Neural crest cell (in vitro differentiated cells): ENCODE measurements at places on chromosomes 12 and 14. TPM values are rescaled to one million over a fixed set of nuclear protein-coding genes. Genes with fewer than 3 reads are reported as not detected.

TTC6 gene
- total RNA-seq, result 0.40 TPM in 1 of 2 replicates, not detected in the other

TTC7B gene
- 54.8 and 56.4 TPM in 2 replicates for total RNA-seq

GRIN2B gene
- total RNA-seq, result 1.0 and 1.1 TPM in 2 replicates

GRCh38 chr12:75578546-75578945, 67.1 kb upstream of the KRR1 start:
- H3K27me3 ChIP-seq, result no peaks in the 10 kb centered on the region
- no peaks in the 10 kb centered on the region for H3K36me3 ChIP-seq
- no peaks in the 10 kb centered on the region for H3K4me1 ChIP-seq

DNA sequence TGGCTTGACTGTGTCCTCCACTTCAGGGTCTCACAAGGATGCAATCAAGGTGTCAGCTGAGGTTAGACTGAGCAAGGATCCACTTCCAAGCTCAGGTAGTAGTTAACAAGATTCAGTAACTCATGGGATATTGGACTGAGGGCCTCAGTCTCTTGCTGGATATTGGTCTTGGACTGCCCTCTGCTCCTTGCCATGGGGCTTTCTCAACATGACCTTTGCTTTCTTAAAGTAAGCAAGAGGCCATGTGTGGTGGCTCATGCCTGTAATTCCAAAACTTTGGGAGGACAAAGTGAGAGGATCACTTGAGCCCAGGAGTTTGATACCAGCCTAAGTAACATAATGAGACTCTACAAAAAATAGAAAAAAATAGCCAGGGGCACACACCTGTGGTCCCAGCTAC, 231.3 kb upstream of the AMIGO2 start:
- no peaks in the 10 kb centered on the region for H3K4me1 ChIP-seq
- no peaks in the 10 kb centered on the region for H3K27me3 ChIP-seq
- no peak overlapping the region for H3K4me3 ChIP-seq
- H3K36me3 ChIP-seq, result no peaks in the 10 kb centered on the region

DNA sequence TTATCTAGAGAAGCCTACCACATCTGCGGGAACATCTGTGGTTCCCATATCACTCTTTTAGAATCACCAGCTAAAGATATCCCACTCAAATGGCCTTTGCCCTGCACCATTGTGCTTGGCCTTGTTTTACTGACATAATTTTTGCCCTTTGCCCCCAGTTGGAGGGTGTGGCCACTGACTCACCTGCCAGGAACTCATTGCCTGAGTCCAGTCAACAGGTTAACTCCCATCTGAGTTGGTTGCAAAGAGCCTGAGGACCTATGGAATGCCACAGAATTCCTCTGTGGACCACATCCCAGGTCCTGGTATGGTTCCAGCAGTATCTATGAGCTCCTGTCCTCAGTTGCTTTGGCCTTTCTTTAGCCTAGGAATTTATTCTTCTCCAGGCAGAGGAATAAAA, 55.7 kb upstream of the PTGR2 start:
- H3K4me3 ChIP-seq, result no peak overlapping the region
- H3K36me3 ChIP-seq, result no peaks in the 10 kb centered on the region
- no peak for DNase-seq
- no peak overlapping the region for H3K27ac ChIP-seq

DNA sequence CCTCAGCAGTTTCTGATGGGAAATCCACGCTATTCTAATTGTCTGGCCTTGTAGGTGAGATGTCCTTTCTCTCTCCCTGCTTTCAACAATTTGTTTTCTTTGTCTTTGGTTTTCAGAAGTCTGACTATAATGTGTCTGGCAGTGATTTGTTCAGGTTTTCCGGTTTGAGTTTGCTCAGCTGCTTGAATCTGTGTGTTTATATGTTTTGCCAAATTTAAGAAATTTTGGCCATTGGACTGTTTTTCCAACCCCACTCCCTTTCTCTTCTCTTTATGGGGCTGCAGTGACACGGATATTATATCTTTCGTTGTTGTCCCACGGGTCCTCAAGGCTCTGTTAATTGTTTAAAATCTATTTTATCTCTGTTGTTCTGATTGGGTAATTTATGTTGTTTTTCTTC, 105.0 kb downstream of the ADGRD1 start:
- no peak for DNase-seq
- H3K36me3 ChIP-seq, result no peaks in the 10 kb centered on the region
- no peaks in the 10 kb centered on the region for H3K27me3 ChIP-seq
- H3K27ac ChIP-seq, result no peak overlapping the region

- peak overlapping the region; percentile 70 for H3K4me3 ChIP-seq
- no peak overlapping the region for H3K27ac ChIP-seq
- no peaks in the 10 kb centered on the region for H3K27me3 ChIP-seq
- no peak for DNase-seq
- H3K36me3 ChIP-seq, result peaks cover 13% of the 10 kb centered on the region
- peaks cover 36% of the 10 kb centered on the region for H3K4me1 ChIP-seq
Measured at GRCh38 chr14:49623941-49624839, 3.6 kb downstream of the MGAT2 start.

DNA sequence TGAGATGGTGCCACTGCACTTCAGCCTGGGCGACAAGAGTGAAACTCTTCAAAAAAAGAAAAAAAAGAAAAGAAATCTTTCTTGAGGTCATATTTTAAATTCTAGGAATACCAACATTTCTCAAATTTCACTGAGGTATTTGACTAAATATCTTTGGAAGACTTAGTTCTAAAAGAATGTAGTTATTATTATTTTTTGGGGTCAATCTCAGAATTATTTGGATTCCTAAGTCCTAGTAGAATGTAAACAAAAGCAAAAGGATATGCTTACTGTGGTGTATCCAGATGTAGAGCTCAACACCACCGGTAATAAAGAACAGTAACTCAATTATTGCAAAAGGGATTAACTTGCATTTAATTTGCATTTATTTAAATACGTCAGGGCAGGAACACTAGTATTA, 25.0 kb downstream of the PRICKLE1 start:
- no peak overlapping the region for H3K27ac ChIP-seq
- no peak for DNase-seq
- H3K36me3 ChIP-seq, result no peaks in the 10 kb centered on the region
